ENCODE measurements at places on chromosomes 1 and 21. TPM values are rescaled to one million over a fixed set of nuclear protein-coding genes. Genes with fewer than 3 reads are reported as not detected.

PCAT6 gene
- 3.6 TPM for total RNA-seq

AZIN2 gene
- 7.3 TPM for total RNA-seq

NUF2 gene
- total RNA-seq, result 33.3 TPM

DSCAM gene
- not detected for total RNA-seq

FCGR3B gene
- total RNA-seq, result not detected

ITLN1 gene
- total RNA-seq, result not detected

CFHR1 gene
- total RNA-seq, result 0.81 TPM

EIF3I gene
- total RNA-seq, result 229 TPM

ADSS2 gene
- 63.1 TPM for total RNA-seq

GPR25 gene
- total RNA-seq, result not detected

NMNAT2 gene
- total RNA-seq, result 22.5 TPM

FYB2 gene
- not detected for total RNA-seq

LMOD1 gene
- 0.74 TPM for total RNA-seq

RAB42 gene
- total RNA-seq, result 7.6 TPM

CR1 gene
- total RNA-seq, result not detected

LRRN2 gene
- total RNA-seq, result 7.0 TPM

LAMB3 gene
- total RNA-seq, result 142 TPM

SLAMF8 gene
- total RNA-seq, result not detected

CNIH3 gene
- total RNA-seq, result 8.4 TPM

WNT4 gene
- 0.83 TPM for total RNA-seq

USH2A gene
- total RNA-seq, result not detected
